ENCODE measurements at places on chromosomes 7 and 10.
A peak's percentile ranks its signal among the peaks of the same experiment; 100 is the strongest.

DNA sequence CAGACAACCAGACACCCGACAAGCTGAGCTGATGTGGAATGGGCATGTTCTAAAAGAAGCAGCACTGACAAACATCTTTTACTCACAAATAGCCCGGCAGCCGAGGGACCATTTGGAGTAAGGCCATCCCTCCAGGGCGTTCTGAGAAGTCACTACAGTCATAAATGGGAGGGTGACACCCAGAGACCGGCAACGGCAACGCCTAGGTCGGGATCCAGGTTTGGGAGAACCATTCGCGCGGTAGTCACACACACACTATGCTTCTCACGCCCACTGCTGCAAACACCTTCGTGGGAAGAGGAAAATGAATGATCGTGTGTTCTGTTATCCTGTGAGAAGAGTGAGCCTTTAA is 9.8 kb downstream of the TNS3 start:
- ATAC-seq, result no peak

- no peak for ATAC-seq
Measured at GRCh38 chr10:12782537-12782936, 219.0 kb downstream of the CCDC3 start.

GRCh38 chr7:985915-986741 is 3.1 kb downstream of the CYP2W1 start:
- ATAC-seq, result no peak

GRCh38 chr10:119336599-119336998 is 129.2 kb downstream of the GRK5 start:
- no peak for ATAC-seq

DNA sequence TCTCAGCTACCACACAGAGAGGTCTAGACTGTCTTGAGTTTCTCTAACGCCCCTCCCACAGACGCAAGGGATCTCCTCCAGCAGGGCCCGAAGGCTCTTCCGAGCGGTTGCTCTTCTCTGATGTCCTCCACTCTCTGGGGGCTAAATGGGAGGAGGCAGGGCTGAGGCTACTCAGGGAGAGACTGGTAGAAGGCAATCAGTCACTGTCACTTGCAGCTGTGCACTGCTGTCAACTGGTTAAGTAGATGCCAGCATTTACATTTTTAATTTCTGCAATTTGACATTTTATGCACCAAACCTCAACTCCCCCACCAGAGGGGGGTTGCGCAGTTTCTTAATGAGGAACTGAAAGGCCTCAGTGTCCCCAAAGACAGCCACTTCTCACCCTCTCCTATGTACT is 442.8 kb downstream of the PLXNA4 start:
- ATAC-seq, result no peak

GRCh38 chr7:147251751-147252325 is 1135.2 kb downstream of the CNTNAP2 start:
- ATAC-seq, result no peak

GRCh38 chr7:120421151-120421651 is 148.2 kb downstream of the KCND2 start:
- ATAC-seq, result peak; percentile 71

GRCh38 chr7:115491744-115492380 is 538.7 kb downstream of the TFEC start:
- no peak for ATAC-seq

DNA sequence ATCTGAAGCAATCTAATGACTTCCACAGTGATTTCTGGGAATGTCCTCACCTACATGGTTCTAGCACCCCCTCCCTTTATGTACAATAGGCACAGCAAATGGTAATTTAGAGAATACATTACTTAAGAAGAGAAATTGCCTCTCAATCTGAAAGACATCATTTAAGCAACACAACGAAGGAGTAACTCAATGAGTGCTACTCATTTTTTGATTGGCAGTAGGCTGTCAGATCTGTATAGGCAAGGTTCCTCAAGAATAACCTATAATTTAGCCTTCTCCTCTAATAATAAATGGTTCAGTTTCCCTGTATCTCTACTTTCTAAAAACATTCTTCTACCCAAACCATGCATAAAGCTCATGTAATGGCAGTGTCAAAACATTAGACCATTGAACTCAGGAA is 30.6 kb upstream of the SEMA3C start:
- ATAC-seq, result no peak

- ATAC-seq, result peak; percentile 60
Measured at GRCh38 chr7:907158-907980, 31.0 kb downstream of the GET4 start.

DNA sequence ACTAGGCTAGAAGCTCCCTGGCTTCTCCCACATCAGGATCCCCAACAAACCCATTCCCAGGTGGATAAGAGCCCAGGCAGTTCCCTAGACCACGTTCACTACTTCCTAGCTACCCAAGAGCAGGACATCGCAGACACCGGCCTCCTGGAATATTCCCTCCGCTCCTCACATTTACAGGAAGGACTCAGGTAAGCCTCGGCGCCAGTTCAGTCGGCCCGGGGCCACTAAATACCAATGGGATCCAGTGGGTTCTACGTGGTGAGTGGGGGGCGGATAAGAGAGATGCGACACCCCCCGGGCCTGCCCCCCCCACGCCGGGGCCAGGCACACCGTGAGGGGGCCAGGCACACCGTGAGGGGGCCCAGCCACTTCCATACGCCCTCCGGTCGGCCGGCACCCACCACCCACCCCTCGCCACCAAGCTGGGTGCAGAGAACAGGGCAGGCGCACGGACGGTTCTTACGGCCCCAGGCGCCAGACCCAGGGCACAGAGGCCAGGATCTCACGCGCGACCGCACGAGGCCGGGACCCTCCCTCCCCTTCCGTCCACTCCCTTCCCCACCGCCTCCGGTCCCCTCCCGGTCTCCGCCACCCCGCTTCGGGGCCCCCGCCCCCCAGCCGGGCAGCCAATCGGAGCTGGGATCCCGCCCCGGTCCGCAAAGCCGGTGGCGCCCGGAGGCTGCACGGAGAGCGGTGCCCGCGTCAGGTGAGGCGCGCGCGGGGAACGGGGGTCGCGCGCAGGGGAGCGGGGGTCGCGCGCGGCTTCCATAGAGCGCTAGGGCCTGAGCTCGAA is at the start of gene BLVRA:
Gene BLVRA (plus strand): TSS at position 652 of the 793 bp plus-strand sequence. CDS start 12,479 bp downstream, outside the sequence.
- ATAC-seq, result peak; percentile 87

- no peak for ATAC-seq
Measured at GRCh38 chr10:44763331-44763730, 147.8 kb upstream of the TMEM72 start.

DNA sequence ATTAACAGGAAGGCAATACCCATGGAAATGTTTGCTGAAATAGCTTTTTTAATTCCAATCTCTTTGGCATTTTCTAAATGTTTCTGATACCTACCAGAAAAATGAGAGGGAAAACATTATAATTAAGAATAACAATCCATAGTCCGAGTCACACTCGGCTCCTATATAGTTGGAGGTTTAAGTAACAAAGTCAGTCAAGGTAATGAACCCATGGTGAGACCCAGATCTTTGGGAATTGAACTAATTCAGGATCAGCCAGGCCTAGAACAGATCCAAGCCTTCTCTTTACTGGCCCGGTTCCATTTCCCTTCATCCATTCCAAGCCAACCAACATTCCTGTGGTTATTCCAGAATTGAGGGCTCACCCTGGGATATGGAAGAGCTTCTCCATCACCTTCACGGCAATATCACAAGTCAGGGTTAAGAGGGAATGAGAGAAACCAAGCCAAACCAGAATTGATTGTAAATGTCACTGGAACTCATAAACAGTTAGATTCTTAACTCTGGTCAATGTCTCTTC is 28.3 kb downstream of the ABCB4 start:
- ATAC-seq, result no peak

DNA sequence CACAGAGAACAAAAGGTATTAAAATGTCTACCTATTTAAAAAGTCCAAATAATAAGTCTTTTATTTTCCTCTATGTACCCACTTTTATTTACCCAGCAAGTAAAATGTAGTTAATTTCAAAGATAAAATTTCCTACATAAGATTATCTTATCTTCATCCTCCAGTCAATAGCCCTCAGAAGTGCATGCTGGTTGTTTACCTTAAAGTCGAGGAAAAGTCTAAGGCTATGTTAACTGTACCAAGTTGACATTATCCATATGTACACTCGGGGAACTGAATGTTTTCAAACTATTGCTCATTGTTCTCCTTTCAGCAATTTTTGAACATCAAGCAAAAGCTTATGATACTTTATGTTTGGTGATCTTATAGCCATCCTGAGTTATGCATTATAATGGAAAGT is 24.1 kb upstream of the LIPF start:
- ATAC-seq, result no peak

GRCh38 chr10:77637532-77638320 is at the start of gene KCNMA1:
Gene KCNMA1 (minus strand): TSS chr10:77637808.
- peak; percentile 47 for ATAC-seq
